Forelimb muscle (tissue), 1 donor: ENCODE measurements at places on chromosomes 12 and 14. TPM values are rescaled to one million over a fixed set of nuclear protein-coding genes. Genes with fewer than 3 reads are reported as not detected.

The RNASE3 gene
- 0.28 TPM for polyA plus RNA-seq

The METTL3 gene
- polyA plus RNA-seq: 44.8 TPM

The KIF5A gene
- 0.03 TPM for polyA plus RNA-seq

The ITGB7 gene
- polyA plus RNA-seq: 1.2 TPM

The ACSS3 gene
- polyA plus RNA-seq: 7.0 TPM

The TAS2R9 gene
- not detected for polyA plus RNA-seq

The SPX gene
- polyA plus RNA-seq: 29.0 TPM

The DCAF4 gene
- 17.6 TPM for polyA plus RNA-seq

The C12orf54 gene
- 0.44 TPM for polyA plus RNA-seq

The LTA4H gene
- 74.4 TPM for polyA plus RNA-seq

The CEP170B gene
- polyA plus RNA-seq: 2.3 TPM

The NOS1 gene
- 0.76 TPM for polyA plus RNA-seq

The TMPRSS12 gene
- polyA plus RNA-seq: 0.04 TPM

- DNase-seq: no peak
Observed at GRCh38 chr14:101301011-101301410, 260.3 kb upstream of the DIO3 start.

DNA sequence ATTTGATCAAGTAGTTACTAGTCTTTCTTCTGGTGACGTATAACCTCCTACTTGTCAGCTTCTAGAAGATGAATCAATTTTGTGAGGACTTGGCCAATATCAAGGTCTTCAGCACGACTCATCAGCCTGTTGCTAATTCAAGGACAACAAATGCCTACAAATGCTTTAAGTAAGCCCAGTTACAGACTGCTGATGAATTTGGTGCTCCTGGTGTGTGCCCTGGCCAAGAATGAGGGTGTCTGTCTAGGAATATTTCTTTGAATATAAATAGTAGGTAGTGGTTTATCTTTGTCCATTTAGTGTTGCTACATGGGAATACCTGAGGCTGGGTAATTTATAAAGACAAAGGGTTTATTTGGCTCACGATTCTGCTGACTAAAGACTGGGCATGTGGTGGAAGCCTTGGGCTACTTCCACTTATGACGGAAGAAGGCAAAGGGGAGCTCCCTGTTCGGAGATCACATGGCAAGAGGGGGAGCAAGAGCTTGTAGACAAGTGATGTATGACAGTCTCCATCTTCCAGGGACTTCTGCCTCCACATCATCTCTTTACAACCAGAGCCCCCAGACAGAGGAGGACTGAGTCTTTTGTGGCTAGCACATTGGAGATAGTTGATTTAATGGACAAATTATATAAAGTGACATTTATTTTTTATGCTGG lies 180.2 kb downstream of the CRADD start:
- no peak for DNase-seq

GRCh38 chr14:61110316-61111082 lies 129.5 kb downstream of the SLC38A6 start:
- DNase-seq: no peak

- DNase-seq: no peak
Observed at GRCh38 chr12:20490213-20490612, 121.9 kb downstream of the PDE3A start.

DNA sequence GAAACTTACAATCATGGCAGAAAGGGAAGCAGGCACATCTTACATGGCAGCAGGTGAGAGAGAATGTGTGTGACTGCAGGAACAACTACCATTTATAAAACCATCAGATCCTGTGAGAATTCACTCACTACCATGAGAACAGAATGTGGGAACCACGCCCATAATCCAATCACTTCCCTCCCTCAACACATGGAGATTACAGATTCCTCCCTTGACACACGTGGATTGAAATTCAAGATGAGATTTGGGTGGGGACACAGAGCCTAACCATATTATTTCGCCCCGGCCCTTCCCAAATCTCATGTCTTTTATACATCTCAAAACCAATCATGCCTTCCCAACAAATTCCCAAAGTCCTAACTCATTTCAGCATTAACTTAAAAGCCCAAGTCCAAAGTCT lies 203.6 kb downstream of the C12orf75 start:
- no peak for DNase-seq

DNA sequence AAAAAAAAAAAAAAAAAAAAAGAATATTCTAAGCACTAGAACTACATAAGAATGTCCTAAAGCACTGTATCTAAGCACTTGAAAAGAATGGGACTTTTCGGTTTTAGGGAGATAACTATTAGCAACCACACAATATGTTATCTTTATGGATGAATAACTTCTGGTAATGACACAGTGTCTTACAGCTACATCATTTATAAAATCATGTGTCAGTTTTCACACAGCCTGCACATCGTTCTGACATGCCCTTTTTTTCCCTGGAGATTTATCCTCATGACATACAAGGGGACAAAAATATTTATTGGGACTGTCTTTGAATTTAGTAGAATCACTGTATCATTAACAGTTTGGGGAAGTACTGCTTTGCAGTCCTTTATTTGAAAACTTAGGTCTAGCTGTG lies 17.3 kb downstream of the TMEM19 start:
- DNase-seq: no peak

GRCh38 chr12:48143898-48144297 lies 13.4 kb downstream of the ASB8 start:
- no peak for DNase-seq

- no peak for DNase-seq
Observed at GRCh38 chr12:67649261-67649569, 670 bp downstream of the DYRK2 start.

DNA sequence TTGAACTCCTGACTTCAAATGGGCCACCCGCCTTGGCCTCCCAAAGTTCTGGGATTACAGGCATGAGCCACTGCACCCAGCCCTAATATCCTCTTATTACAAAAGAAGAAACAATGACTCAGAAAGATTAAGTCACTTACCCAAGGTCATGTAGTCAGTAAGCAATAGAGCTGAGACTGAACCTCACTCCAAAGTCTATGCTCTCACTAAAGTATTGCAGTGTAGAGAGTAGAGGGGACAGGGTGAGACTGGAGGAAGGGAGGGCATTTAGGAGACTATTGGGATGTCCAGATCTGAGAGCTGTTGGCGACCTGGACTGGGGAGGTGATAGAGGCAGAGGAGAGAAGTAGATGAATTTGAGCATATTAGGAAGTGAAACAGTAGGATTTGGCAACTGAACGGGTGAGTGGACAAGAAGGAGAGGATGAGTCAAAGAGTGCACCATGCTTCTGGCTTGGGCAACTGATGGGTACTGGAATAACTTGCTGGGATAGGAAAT lies 11.8 kb downstream of the P2RX7 start:
- no peak for DNase-seq

- DNase-seq: no peak
Observed at GRCh38 chr12:42182394-42182793, 37.7 kb upstream of the GXYLT1 start.

DNA sequence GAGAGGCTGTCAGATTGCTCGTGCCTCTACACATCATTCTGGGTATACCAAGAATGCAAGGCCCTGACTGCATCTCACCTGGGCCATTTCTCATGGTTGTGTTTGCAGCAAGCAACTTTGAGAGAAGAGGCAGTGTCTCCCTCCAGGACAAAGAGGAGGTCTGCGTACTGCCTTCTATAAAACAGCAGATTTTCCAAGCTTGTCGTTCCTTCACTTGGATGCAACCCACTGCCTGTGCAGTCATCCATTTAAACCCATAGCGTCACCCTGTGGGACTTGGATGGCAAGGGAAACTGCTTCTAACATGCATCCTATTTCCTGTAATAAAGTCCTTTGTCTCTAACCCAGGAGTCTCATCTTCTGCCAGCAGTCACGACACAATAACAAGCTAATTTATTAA lies 1.3 kb downstream of the POMT2 start:
- no peak for DNase-seq

DNA sequence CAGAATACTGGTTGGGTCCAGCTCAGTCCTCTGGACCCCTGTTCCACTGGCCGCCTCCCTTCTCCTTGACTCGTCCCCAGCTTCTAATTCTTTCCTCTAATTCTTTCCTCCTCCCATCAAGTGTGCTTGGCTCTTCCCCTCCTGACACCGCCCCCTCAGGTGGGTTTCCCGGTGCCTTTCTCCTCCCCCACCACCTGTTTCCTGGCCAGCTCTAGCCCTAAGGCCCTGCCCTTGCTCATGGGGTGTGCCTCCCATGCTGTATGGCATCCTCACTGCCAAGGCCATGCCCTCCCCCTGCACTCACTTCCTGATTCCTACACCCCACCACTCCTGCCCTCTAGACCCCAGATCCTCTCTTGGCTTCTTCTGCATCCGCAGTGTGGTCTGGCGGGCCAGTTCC lies 12.1 kb upstream of the EML1 start:
- no peak for DNase-seq

GRCh38 chr14:93893661-93894261 lies 33.4 kb upstream of the FAM181A start:
- no peak for DNase-seq

DNA sequence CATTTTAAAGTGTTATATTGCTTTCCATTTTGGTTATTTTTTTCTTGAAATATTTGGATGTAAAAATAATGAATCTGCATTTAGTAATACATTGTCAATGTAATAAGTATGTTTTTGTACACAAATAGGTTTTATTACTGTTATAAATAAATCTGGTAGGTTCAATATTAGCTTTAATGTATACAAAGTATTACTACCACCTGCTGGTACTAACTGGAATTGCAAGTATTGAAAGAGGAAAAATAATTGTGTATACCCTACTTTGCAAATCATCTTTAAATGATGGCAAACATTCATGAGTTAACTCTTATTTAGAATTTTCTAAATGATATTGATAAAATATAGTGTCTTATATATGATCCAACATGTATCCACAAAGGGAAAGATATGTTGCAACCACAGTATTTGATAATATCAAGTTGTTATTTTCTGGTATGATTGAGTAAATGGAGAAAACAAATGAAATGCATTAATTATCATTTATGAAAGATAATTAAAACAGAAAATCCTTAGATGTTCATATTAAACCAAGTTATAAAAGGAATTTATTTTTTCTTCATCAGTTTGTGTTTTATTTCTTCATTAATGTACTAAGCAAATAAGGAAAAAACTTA lies 3.2 kb downstream of the OR4K2 start:
- DNase-seq: no peak

GRCh38 chr14:77314043-77314442 lies 6.6 kb downstream of the POMT2 start:
- DNase-seq: no peak

- DNase-seq: no peak
Observed at GRCh38 chr12:64258576-64258975, 36.5 kb upstream of the KICS2 start.

GRCh38 chr12:6238875-6239274 lies 38.7 kb downstream of the CD9 start:
- DNase-seq: no peak
